Neural crest cell (in vitro differentiated cells): ENCODE measurements at places on chromosomes 2 and 18. TPM values are rescaled to one million over a fixed set of nuclear protein-coding genes. Genes with fewer than 3 reads are reported as not detected.

GRCh38 chr2:219969508-219969907 is 342.1 kb downstream of the SLC4A3 start:
- peaks cover 29% of the 10 kb centered on the region for H3K4me1 ChIP-seq
- DNase-seq, result no peak
- no peak overlapping the region for H3K27ac ChIP-seq

- H3K27me3 ChIP-seq, result no peaks in the 10 kb centered on the region
- H3K27ac ChIP-seq, result peak overlapping the region; percentile 72
- H3K4me3 ChIP-seq, result no peak overlapping the region
Observed at GRCh38 chr2:239278941-239279365, 121.9 kb downstream of the HDAC4 start.

DNA sequence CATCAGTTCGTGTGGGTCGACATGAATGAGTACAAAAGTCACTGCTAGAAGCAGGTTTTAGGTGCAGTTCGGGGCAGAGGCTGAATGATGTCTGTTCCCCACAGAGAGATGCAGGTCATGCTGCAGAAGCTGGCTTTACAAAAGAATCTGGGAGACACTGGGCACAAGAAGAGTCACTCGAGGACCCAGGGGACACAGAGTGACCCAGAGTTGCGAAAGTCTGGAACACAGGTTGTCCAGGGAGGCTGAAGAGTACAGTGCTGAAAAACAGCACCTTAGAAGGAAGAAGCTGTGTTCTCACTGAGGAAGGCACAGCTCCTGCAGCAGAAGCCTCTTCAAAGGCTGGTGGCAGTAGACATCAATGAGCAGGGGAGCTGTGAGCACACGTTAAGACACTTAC is 14.8 kb downstream of the CACNB4 start:
- no peaks in the 10 kb centered on the region for H3K27me3 ChIP-seq
- H3K4me1 ChIP-seq, result no peaks in the 10 kb centered on the region
- no peak for DNase-seq
- no peak overlapping the region for H3K27ac ChIP-seq
- no peak overlapping the region for H3K4me3 ChIP-seq

GRCh38 chr2:186690786-186691185 is 3.1 kb upstream of the FAM171B start:
- no peak for DNase-seq
- H3K4me1 ChIP-seq, result peaks cover 14% of the 10 kb centered on the region
- peaks cover 14% of the 10 kb centered on the region for H3K27me3 ChIP-seq
- H3K4me3 ChIP-seq, result no peak overlapping the region

GRCh38 chr2:98849113-98849512 is 86.9 kb downstream of the CRACDL start:
- no peak overlapping the region for H3K4me3 ChIP-seq
- no peak for DNase-seq
- H3K27me3 ChIP-seq, result peaks cover 23% of the 10 kb centered on the region

DNA sequence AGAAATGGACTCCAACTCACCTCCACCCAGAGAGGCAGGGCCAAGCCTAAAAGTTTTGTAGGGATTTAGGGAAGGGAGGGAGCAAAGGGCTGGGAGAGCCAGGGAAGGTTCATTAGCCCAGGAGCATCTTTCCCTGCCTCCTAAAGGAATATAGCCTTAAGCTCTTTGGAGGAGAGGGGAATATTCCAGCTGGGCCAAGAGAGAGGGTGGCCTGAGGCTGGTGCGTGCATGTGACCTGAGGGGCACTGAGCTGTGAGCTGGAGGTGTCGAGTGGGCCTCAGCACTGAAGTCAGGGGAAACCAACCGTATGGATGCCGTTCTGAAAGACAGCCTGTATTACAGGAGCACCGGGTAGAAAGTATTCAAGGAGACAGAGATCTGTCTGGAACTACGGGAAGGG is 112.6 kb downstream of the KLHL29 start:
- peaks cover 56% of the 10 kb centered on the region for H3K4me1 ChIP-seq
- no peak overlapping the region for H3K4me3 ChIP-seq
- no peaks in the 10 kb centered on the region for H3K27me3 ChIP-seq
- no peak overlapping the region for H3K27ac ChIP-seq
- no peaks in the 10 kb centered on the region for H3K36me3 ChIP-seq

GRCh38 chr2:14944562-14945346 is 312.2 kb downstream of the LRATD1 start:
- H3K4me3 ChIP-seq, result no peak overlapping the region
- H3K36me3 ChIP-seq, result peaks cover 8% of the 10 kb centered on the region
- H3K4me1 ChIP-seq, result no peaks in the 10 kb centered on the region
- H3K27ac ChIP-seq, result no peak overlapping the region
- no peak for DNase-seq

GRCh38 chr2:131127076-131127475 is 21.9 kb downstream of the PLEKHB2 start:
- no peak for DNase-seq
- H3K36me3 ChIP-seq, result peaks cover 21% of the 10 kb centered on the region
- H3K27ac ChIP-seq, result no peak overlapping the region
- H3K27me3 ChIP-seq, result no peaks in the 10 kb centered on the region

DNA sequence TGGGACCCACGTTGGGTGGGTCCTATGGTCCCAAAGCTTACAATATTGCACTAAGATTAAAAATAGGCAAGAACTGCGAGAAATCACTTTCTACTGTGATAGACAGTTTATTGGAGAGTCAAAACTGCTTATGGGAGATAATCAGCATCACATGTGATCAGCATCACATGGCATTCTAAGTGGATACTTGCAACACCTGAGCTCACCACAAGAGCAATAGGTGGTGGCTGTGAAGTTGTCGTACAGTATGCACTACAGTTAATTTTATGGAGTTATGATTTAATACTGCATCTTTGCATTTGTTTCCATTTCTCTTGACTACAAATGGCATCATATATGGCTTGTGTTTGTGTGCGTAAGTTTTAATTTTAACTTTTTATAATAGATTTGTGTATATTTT is 11.6 kb downstream of the PNO1 start:
- H3K27me3 ChIP-seq, result no peaks in the 10 kb centered on the region
- H3K4me3 ChIP-seq, result no peak overlapping the region
- DNase-seq, result no peak

DNA sequence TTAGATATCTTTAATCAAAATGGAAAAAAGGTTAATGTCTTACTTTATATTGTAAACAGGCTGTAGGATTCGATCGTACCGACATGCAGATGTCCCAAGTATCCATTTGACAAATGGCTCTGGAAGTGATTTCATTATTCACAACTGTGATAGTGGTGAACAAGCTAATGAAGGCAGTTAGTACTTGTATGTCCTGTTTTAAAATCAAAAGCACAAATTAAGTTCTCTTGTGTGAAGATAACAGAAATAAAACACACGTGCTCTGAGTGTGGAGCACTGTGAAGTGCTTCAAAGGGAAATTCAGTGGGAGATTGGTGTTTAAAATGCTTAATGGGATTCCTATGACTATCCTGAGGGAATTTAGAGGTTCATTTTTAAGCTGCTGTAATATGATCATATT is 8.6 kb upstream of the LRP1B start:
- DNase-seq, result no peak
- peaks cover 5% of the 10 kb centered on the region for H3K4me1 ChIP-seq
- peaks cover 19% of the 10 kb centered on the region for H3K27me3 ChIP-seq
- no peak overlapping the region for H3K4me3 ChIP-seq

- no peaks in the 10 kb centered on the region for H3K27me3 ChIP-seq
- no peak overlapping the region for H3K4me3 ChIP-seq
- H3K36me3 ChIP-seq, result no peaks in the 10 kb centered on the region
- H3K4me1 ChIP-seq, result peaks cover 14% of the 10 kb centered on the region
- no peak for DNase-seq
Observed at GRCh38 chr2:41779888-41780287, 267.9 kb upstream of the PKDCC start.

DNA sequence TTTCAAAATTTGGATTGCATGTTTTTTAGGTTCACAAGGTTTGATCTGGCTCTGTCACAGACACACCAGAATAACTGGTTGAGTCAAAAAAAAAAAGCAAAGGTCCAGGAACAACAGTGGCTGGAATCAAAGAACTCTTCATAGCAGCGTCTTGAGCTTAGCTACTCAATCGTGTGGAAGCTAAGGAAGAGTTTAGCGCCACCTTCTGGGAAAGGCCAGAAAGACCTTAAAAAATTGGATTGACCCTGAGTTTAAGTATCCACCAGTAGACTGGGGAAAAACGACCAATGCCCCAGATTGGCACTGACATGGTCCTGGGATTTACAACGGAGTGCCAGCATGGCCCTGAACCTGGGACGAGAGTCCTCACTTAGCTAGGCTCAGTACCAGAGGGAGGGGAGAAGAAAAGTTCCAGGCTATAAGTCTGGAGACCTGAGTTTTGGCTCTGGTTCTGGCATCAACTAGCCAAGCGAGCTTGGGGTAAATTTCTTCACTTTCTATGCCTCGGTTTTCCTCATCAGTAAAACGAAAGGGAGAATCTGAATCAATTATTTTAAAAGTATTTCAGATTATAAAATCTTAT is 71.1 kb upstream of the TFCP2L1 start:
- H3K27me3 ChIP-seq, result no peaks in the 10 kb centered on the region
- no peak overlapping the region for H3K27ac ChIP-seq
- DNase-seq, result peak; percentile 63
- H3K4me3 ChIP-seq, result no peak overlapping the region
- no peaks in the 10 kb centered on the region for H3K4me1 ChIP-seq

GRCh38 chr2:192887337-192887736 is 692.6 kb upstream of the TMEFF2 start:
- H3K4me3 ChIP-seq, result no peak overlapping the region
- H3K36me3 ChIP-seq, result no peaks in the 10 kb centered on the region
- no peaks in the 10 kb centered on the region for H3K27me3 ChIP-seq
- H3K4me1 ChIP-seq, result no peaks in the 10 kb centered on the region

- no peak overlapping the region for H3K27ac ChIP-seq
- H3K36me3 ChIP-seq, result peaks cover 25% of the 10 kb centered on the region
- DNase-seq, result no peak
- H3K27me3 ChIP-seq, result no peaks in the 10 kb centered on the region
- no peak overlapping the region for H3K4me3 ChIP-seq
Observed at GRCh38 chr2:169683425-169684134, 10.6 kb downstream of the CFAP210 start.

GRCh38 chr2:63875559-63876245 is 34.0 kb downstream of the UGP2 start:
- H3K4me1 ChIP-seq, result peaks cover 14% of the 10 kb centered on the region
- H3K27me3 ChIP-seq, result no peaks in the 10 kb centered on the region
- no peak overlapping the region for H3K4me3 ChIP-seq
- no peak overlapping the region for H3K27ac ChIP-seq

DNA sequence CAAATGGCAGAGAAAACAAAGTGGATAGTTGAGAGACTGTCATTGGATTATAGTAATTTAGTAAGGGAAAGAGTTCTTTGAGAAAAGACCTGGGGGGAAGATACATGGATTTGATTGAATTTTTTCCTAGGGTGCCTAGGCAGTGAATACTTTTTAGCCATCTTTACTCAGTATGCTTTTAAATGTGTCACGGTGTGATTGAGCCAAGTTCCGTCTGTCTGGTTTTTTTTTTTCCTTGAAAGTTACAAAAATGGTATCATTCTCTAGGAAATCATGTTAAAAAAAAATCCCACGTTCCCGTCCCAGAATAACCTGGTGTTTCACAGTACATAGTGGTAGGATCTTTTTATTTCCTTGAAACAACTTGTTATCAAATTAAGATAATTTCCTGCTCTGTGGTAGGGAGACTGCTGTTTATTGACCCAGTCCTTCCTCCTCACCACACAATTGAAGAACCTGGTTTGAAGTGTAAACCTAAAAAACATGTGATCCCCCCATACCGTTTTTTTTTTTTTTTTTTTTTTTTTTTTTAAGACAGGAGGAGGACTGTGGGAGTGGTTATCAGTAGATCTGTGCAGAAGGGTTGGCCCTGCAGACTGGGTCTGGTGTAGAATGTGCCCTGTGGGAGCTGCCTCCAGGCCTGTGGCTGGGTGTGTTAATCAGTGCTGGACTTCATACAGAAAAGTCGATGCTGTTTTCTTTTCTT is 55.1 kb downstream of the DGKD start:
- no peak overlapping the region for H3K27ac ChIP-seq
- H3K36me3 ChIP-seq, result peaks cover 27% of the 10 kb centered on the region
- no peak overlapping the region for H3K4me3 ChIP-seq
- DNase-seq, result no peak
- no peaks in the 10 kb centered on the region for H3K27me3 ChIP-seq

- H3K4me1 ChIP-seq, result peaks cover 7% of the 10 kb centered on the region
- no peak overlapping the region for H3K27ac ChIP-seq
- peak; percentile 76 for DNase-seq
- H3K4me3 ChIP-seq, result peak overlapping the region; percentile 61
- H3K36me3 ChIP-seq, result no peaks in the 10 kb centered on the region
- peaks cover 72% of the 10 kb centered on the region for H3K27me3 ChIP-seq
Observed at GRCh38 chr2:70964596-70965386, 13.6 kb upstream of the ANKRD53 start.

- H3K4me3 ChIP-seq, result peak within 1 kb of the TSS; percentile 83
- peak; percentile 67 for DNase-seq
- peaks cover 3% of the 10 kb centered on the region for H3K27me3 ChIP-seq
- no peaks in the 10 kb centered on the region for H3K36me3 ChIP-seq
- H3K4me1 ChIP-seq, result peaks cover 19% of the 10 kb centered on the region
Observed at GRCh38 chr2:70978341-70979179, at the start of gene ANKRD53. Gene ANKRD53 (plus strand): TSS chr2:70978630. CDS start chr2:70978646, 16 bp downstream.

GRCh38 chr2:19893520-19894133 is 8.2 kb downstream of the TTC32 start:
- H3K4me1 ChIP-seq, result peaks cover 26% of the 10 kb centered on the region
- H3K4me3 ChIP-seq, result no peak overlapping the region
- H3K27ac ChIP-seq, result no peak overlapping the region

DNA sequence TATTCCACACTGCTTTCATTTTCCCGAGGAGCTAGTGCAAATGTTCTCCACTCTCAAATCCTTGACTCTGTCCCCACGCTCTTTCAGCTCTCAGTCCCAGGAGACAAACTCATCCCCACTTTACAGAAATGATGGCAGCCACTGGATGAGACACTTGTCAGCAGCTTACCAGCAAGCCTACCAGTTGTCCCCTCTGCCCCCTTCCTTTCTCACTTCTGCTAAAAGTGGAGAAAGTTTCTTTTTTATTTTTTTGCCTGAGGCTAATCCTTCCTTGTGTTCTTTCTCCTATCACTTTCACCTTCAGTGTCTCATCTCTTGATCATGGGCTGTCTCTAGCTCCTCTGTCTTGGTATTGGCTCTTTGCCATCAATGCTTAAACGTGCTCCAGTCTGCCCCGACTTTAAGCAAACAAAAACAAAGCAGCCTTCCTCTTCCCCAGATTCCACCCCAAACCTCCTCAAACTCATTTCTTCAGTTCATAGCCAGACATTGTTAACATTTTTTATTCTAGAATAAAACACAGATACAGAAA is 64.5 kb downstream of the TTC32 start:
- peaks cover 25% of the 10 kb centered on the region for H3K27me3 ChIP-seq
- DNase-seq, result no peak
- peaks cover 5% of the 10 kb centered on the region for H3K4me1 ChIP-seq
- no peak overlapping the region for H3K27ac ChIP-seq
- H3K4me3 ChIP-seq, result no peak overlapping the region

GRCh38 chr2:16325016-16325975 is 340.3 kb downstream of the CYRIA start:
- H3K27me3 ChIP-seq, result no peaks in the 10 kb centered on the region
- peaks cover 64% of the 10 kb centered on the region for H3K4me1 ChIP-seq
- no peak for DNase-seq
- H3K4me3 ChIP-seq, result no peak overlapping the region
- H3K36me3 ChIP-seq, result no peaks in the 10 kb centered on the region
- H3K27ac ChIP-seq, result peak overlapping the region; percentile 92

The SERPINB12 gene
- not detected in 2 replicates for total RNA-seq

The SIX3 gene
- not detected in 2 replicates for total RNA-seq

The DSC2 gene
- total RNA-seq, result 9.8 and 10.2 TPM in 2 replicates

The ATP5F1A gene
- total RNA-seq, result 508 and 524 TPM in 2 replicates

The SLC23A3 gene
- total RNA-seq, result 0.34 and 1.5 TPM in 2 replicates

The CHRND gene
- 4.1 and 5.8 TPM in 2 replicates for total RNA-seq

The SLC66A3 gene
- total RNA-seq, result 4.6 and 5.1 TPM in 2 replicates

The C2orf72 gene
- 3.0 and 3.3 TPM in 2 replicates for total RNA-seq

The IL1RL1 gene
- not detected in 2 replicates for total RNA-seq

The IL36RN gene
- total RNA-seq, result not detected in 2 replicates
